ENCODE measurements at places on chromosomes 5 and 9. TPM values are rescaled to one million over a fixed set of nuclear protein-coding genes. Genes with fewer than 3 reads are reported as not detected.

Gene ACTBL2
- total RNA-seq, result not detected

Gene NACC2
- total RNA-seq, result 75.5 TPM

Gene SOHLH1
- not detected for total RNA-seq

GRCh38 chr9:131715906-131716305 is 24.0 kb downstream of the RAPGEF1 start:
- no peaks in the 10 kb centered on the region for H3K27me3 ChIP-seq
- H3K4me1 ChIP-seq, result peaks cover 36% of the 10 kb centered on the region
- no peak for DNase-seq
- H3K4me3 ChIP-seq, result no peak overlapping the region
- H3K36me3 ChIP-seq, result no peaks in the 10 kb centered on the region

- peaks cover 3% of the 10 kb centered on the region for H3K27me3 ChIP-seq
- no peak overlapping the region for H3K27ac ChIP-seq
- H3K36me3 ChIP-seq, result no peaks in the 10 kb centered on the region
- no peak for DNase-seq
- H3K4me3 ChIP-seq, result no peak overlapping the region
These were observed 29.5 kb downstream of the POU4F3 start for GRCh38 chr5:146368137-146368536.

- H3K27ac ChIP-seq, result no peak overlapping the region
- H3K4me3 ChIP-seq, result no peak overlapping the region
- H3K27me3 ChIP-seq, result no peaks in the 10 kb centered on the region
- no peaks in the 10 kb centered on the region for H3K36me3 ChIP-seq
- no peak for DNase-seq
- H3K4me1 ChIP-seq, result peaks cover 34% of the 10 kb centered on the region
These were observed 55.5 kb downstream of the ZFAND5 start for GRCh38 chr9:72309364-72310133.

DNA sequence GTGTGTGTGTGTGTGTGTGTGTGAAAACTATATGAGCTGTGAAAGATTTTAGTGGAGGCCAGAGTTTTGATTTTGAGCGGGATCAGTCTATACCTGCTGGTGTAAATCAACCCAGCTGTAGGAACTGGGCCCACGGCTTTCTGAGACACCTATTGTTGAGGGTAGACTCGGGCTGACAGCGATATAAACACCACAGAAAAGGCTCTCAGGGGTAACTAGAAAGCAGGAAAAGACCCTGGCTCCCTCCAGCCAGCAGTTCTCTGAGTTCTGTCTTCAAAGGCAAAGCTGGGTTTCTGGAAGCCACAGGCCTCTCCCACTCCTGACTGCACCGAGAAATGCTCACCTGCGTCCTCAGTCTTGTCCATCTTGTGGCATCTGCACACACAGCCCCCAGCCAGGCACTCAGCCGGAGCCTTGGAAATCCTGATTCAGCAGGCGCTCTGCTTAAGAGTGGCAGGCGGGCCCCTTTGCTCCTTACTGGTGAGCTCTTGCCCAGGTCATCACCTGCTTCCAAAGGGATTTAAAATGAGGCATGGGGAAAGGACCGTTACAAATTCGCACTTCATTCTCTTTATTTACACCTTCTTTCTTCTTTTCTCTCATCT is 223.3 kb downstream of the NDUFS4 start:
- H3K27ac ChIP-seq, result no peak overlapping the region
- no peaks in the 10 kb centered on the region for H3K4me1 ChIP-seq
- H3K27me3 ChIP-seq, result no peaks in the 10 kb centered on the region
- no peaks in the 10 kb centered on the region for H3K36me3 ChIP-seq
